Renal cortical epithelial cell (primary cell): ENCODE measurements at places on chromosomes 4 and X. TPM values are rescaled to one million over a fixed set of nuclear protein-coding genes. Genes with fewer than 3 reads are reported as not detected.

Gene SSX2
- total RNA-seq, result not detected in 2 replicates

Gene MFAP3L
- total RNA-seq, result 19.6 and 93.0 TPM in 2 replicates

Gene RGN
- total RNA-seq, result 1.6 and 1.7 TPM in 2 replicates

Gene MGAT4D
- not detected in 2 replicates for total RNA-seq

Gene CSN1S1
- not detected in 2 replicates for total RNA-seq

Gene PCDH10
- total RNA-seq, result 0.17 and 0.40 TPM in 2 replicates

Gene TRMT10A
- 12.5 and 16.1 TPM in 2 replicates for total RNA-seq

Gene CPLX1
- total RNA-seq, result under 0.01 and 0.15 TPM in 2 replicates

Gene SPANXA1
- total RNA-seq, result not detected in 2 replicates

Gene PAGE1
- total RNA-seq, result not detected in 2 replicates

Gene YY2
- total RNA-seq, result 0.69 and 5.4 TPM in 2 replicates

- DNase-seq, result no peak
Observed at GRCh38 chr4:157226601-157227000, 6.1 kb downstream of the GRIA2 start.

DNA sequence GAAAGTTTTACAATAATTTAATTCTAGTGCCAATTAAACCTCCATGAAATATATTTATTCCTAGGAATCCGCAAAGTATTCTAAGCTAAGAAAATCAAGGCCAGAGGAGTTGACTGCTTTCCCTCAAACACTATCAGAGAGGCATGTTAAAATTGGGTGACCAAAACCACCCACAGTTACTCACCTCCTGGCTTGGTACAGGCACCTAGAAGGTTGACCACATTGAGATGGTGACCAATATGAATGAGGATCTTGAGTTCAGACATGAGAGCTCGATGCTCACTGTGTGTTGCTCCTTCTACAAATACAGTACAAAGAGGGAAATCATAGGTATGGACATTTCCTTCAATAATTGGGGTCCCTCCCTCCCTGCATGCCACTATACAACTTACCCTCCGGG is 29.4 kb downstream of the KDR start:
- no peak for DNase-seq

- DNase-seq, result no peak
Observed at GRCh38 chr4:140395668-140396067, 22.2 kb downstream of the SCOC start.

DNA sequence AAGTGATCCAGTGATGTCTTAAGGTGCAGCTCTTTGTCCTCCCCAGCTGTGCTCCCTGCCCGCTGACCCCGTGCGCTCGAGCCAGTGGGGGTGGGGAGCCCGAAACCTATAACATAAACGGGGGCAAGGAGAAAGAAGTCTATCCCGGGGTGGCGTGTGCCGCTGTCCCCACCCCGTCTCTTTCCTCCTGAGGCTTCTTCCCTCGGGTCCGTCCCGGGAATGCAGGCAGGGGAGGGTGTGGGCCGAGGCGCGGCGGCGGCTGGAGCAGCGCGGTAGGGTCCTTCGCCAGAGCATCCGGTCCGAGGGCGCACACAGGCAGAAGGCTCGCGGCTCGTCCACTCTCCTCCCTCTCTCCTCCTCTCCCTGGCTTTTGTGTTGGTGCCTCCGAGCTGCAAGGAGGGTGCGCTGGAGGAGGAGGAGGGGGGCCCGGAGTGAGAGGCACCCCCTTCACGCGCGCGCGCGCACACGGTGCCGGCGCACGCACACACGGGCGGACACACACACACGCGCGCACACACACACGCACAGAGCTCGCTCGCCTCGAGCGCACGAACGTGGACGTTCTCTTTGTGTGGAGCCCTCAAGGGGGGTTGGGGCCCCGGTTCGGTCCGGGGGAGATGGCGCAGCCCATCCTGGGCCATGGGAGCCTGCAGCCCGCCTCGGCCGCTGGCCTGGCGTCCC is at the start of gene RAB33A:
Gene RAB33A (plus strand): TSS at position 517 of the 681 bp plus-strand sequence. CDS start 101 bp downstream, at position 618.
- DNase-seq, result no peak

DNA sequence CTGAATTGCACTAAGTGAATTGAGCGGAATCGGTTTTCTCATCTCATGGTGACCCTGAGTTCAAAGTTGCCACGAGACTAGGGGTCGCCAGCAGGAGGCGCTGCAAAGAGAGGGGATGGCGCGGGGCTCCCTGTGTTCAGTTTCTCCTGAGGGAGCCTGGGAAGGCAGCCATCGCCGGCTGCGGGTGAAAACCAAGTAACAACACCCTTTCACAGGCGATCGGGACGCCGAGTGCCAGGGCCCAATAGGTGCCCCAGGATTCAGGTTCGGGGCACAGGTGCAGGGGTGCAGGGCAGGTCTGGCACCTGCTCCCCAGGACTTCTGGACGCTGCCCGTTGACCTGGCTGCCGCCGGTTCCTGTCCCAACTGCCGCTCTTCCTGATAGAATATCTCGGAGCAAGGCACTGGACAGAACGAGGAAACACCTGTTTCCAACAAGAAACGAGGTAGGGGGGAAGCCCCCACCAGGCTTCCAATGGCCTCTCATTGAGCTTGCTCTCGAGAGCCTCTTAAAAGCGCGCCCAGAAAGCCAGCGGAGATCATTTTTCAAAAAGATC is 1.1 kb upstream of the FGF16 start:
- no peak for DNase-seq

DNA sequence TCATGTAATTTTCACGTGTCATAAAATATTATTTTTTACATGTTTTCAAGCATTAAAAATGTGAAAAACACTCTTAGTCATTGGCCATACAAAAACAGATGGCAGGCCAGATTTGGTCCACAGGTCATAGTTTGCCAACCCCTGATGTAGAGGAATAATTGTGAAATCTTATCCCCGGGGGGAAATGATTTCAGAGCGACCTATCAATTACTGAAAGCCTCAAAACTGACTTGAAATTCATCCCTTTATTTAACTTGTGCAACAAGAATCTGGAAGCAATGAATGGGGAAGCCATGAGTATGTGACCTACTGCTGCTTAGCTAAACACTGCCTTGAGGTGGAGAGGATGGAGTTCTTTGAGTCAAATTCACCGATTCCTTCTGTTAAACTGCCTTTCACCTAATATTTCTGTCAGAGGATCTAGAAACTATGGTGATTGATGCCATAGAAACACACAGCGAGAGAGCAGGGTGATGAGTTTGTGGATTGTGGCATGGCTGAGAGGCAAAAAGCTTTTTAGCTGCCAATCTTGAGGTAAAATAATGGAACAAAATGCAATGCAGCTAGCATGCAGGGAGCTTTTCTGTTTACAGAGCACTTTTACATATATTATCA is 30.3 kb upstream of the BRS3 start:
- DNase-seq, result no peak

GRCh38 chrX:12269484-12269883 is 131.2 kb downstream of the FRMPD4 start:
- DNase-seq, result no peak

- DNase-seq, result no peak
Observed at GRCh38 chr4:94338681-94339351, 3.8 kb downstream of the HPGDS start.

GRCh38 chr4:72567821-72568675 is 973 bp downstream of the ADAMTS3 start:
- peak; percentile 89 for DNase-seq

DNA sequence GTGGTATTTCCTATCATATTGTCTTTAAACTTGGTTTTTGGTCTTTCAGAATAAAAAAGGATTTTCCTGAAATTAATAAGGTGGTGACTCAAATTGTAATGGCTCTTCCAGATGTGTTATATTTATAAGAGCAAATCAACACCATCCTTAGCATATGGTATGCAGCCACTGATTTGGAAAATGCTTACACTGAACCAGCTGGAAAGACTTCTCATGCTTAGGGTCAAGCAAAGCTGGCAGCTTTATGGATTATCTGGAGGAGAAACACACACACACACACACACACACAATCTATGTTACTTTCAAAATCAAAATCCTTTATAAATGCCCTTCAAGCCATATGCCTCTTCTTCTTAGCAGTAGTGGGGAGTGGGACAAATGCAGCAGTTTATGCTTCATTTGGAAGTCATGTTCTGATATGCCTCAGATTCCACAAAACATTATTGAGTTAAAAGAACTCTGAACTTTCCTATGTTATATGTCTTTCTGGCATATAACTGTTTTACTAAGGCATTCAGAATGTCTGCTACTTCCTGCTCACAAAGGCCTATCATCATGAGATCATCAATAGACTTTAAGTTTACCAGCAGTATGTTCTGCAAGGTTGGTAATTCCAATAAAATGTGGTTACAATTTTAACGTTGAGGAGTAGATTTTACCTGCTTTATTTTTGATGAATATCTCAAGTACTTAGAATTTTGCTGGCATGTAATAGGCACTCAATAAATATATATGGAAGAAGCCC is 72.9 kb upstream of the PRDM5 start:
- no peak for DNase-seq

DNA sequence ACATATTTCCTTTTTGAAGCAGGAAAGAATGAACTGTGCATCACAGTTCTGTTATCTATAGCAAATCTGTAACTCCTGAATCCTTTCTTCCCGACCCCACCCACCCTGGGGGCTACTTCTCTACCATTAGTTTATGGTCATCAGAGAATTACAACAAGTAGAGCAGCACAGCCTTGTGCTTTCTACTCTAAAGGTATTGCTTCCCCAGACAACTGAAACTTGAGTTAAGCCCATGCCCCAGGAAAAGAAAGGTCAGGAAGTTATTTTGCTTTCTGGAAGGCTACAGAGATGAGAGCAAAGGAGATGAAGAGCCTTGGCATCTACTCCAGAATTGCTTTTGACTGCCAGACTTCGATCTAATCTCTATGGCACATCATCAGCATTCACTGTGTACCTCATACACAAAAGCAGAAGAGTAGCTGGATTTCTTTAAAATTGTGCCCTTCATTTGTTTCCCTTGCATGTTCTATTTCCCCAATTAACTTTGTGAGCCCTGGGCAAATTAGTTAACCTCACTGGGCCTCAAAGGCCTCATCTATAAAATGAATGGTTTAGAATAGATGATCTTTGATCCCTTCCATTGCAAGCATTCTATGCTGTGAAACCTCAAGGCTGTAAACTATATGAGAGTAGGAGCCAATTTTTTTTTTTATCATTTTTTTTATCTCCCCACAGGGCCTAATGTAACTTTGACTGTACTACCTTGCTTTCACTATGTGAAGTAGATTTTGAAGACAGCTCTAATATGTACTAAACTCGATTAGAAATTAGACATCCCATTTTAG is 595.6 kb downstream of the RPA4 start:
- no peak for DNase-seq

GRCh38 chr4:125719987-125720386 is 405.2 kb downstream of the FAT4 start:
- DNase-seq, result peak; percentile 90

GRCh38 chrX:1488141-1488540 is 35.4 kb upstream of the ASMTL start:
- DNase-seq, result no peak

GRCh38 chr4:187362937-187363857 is 632.4 kb upstream of the ZFP42 start:
- peak; percentile 77 for DNase-seq

GRCh38 chr4:134501973-134502643 is 300.5 kb upstream of the PABPC4L start:
- no peak for DNase-seq

DNA sequence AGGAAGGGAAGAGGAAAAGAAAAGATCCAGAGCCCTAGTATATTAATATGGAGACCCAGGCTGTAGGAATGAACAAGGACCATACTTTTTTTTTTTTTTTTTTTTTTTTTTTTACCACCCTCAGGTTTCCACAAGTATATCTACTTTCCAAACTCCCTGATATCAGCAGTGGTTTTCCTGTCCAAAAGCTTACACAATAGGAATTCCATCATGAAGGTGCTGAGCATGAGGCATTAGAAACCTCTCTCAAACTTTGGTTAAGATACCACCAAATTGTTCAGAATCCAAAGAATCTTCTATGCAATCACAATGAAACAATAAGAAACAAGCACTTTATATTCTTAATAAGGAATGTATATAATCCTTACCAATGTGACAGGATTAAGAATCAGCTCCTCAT is 26.5 kb downstream of the RPS6KA3 start:
- DNase-seq, result no peak
